HFFc6 (cell line): ENCODE measurements at places on chromosomes 1 and 21. TPM values are rescaled to one million over a fixed set of nuclear protein-coding genes. Genes with fewer than 3 reads are reported as not detected.

DNA sequence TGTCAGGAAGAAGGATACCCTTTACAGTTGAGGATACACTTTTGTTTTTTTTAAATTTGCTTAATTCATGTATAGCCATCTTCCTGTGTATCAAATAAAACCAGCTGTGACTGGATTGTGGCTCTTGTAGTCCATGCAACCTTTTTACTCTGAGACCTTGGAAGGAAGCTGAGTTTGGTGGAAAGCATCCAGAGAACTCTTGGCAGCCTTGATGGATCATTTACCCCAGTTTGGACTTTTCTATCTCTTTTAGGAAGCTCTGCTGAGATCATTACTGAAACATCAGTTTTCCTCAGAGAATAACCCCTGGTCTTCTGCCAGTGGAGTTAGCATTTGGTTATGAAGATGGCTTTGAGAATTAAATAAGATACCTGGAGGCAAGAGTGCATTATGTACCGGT is 21.2 kb upstream of the APOBEC4 start:
- no peak for DNase-seq
- no peak overlapping the region for H3K27ac ChIP-seq
- peaks cover 38% of the 10 kb centered on the region for H3K4me1 ChIP-seq
- no peak overlapping the region for H3K4me3 ChIP-seq

DNA sequence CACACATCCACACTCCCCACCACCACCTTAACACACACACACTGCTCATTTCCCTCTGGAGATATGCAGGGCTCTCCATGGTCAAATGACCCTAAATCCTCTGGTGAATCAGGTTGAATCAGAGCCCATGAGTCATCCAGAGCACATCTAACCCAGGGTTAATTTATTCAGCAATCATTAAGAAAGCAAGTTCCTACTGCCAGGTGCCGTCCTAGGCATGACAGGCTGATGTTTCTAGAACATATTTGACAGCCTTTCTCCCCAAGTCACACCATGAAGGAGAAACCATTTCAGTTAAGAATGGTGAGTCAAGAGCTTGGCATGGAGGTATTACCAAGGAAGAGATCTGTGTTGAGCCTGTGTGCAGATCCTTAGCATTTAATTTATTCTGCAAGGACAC is 194.3 kb upstream of the CAMK1G start:
- peak overlapping the region; percentile 44 for H3K4me3 ChIP-seq
- H3K4me1 ChIP-seq = peaks cover 80% of the 10 kb centered on the region
- peak overlapping the region; percentile 85 for H3K27ac ChIP-seq
- H3K27me3 ChIP-seq = 0 out of 2 replicates have a peak, but pooled peaks cover 1% of the 10 kb centered on the region

ACKR1 gene
- total RNA-seq = not detected in 3 replicates

- DNase-seq = no peak
- H3K27ac ChIP-seq = no peak overlapping the region
- no peak overlapping the region for H3K4me3 ChIP-seq
- no peaks in the 10 kb centered on the region for H3K4me1 ChIP-seq
- peaks cover 5% of the 10 kb centered on the region; the same call in 1 of the 2 replicates for H3K36me3 ChIP-seq
- peaks cover 17% of the 10 kb centered on the region for H3K27me3 ChIP-seq
These were observed 49.9 kb downstream of the PRKCZ start for GRCh38 chr1:2099886-2100779.

PRAMEF2 gene
- not detected in 2 replicates for total RNA-seq
